Caco-2 (cell line): ENCODE measurements at places on chromosomes 6 and 20.

DNA sequence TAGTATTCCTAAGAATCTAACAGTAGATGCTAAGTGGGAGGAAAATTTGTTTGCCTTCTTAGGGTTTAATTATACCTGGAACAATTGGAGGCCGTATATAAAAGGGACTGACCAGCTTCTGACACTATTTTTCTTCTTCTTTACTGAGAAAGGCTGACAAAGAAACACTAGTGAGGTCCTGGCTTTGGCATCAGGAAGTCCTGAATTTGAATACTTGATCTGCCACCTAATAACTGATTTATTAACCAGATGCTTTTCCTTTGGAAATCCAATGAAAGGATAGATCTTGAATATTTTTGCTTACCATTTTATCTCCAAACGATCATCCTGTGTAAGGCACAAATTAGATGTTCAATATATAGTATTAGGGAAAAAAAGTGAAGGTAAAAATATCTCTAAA is 382.5 kb downstream of the CENPW start:
- DNase-seq, result no peak
- H3K4me1 ChIP-seq, result 0 out of 2 replicates have a peak, but pooled peaks cover 7% of the 10 kb centered on the region
- no peak overlapping the region for H3K27ac ChIP-seq
- no peaks in the 10 kb centered on the region for H3K27me3 ChIP-seq
- H3K36me3 ChIP-seq, result no peaks in the 10 kb centered on the region
- H3K4me3 ChIP-seq, result no peak overlapping the region

- peak; percentile 18 for DNase-seq
- no peak overlapping the region for H3K27ac ChIP-seq
- H3K4me3 ChIP-seq, result no peak overlapping the region
- no peaks in the 10 kb centered on the region for H3K27me3 ChIP-seq
- no peaks in the 10 kb centered on the region for H3K36me3 ChIP-seq
- no peaks in the 10 kb centered on the region for H3K4me1 ChIP-seq
These were observed 38.5 kb upstream of the DEK start for GRCh38 chr6:18302561-18303439.

GRCh38 chr6:112931832-112932231 is 584.7 kb downstream of the RFPL4B start:
- H3K27me3 ChIP-seq, result no peaks in the 10 kb centered on the region
- H3K27ac ChIP-seq, result no peak overlapping the region
- H3K4me3 ChIP-seq, result no peak overlapping the region
- no peaks in the 10 kb centered on the region for H3K36me3 ChIP-seq
- no peaks in the 10 kb centered on the region for H3K4me1 ChIP-seq

GRCh38 chr6:90216072-90216977 is 80.3 kb downstream of the BACH2 start:
- H3K36me3 ChIP-seq, result no peaks in the 10 kb centered on the region
- H3K27ac ChIP-seq, result peak overlapping the region; percentile 34
- no peaks in the 10 kb centered on the region for H3K27me3 ChIP-seq
- no peak overlapping the region for H3K4me3 ChIP-seq
- H3K4me1 ChIP-seq, result peaks cover 33% of the 10 kb centered on the region
- DNase-seq, result no peak

DNA sequence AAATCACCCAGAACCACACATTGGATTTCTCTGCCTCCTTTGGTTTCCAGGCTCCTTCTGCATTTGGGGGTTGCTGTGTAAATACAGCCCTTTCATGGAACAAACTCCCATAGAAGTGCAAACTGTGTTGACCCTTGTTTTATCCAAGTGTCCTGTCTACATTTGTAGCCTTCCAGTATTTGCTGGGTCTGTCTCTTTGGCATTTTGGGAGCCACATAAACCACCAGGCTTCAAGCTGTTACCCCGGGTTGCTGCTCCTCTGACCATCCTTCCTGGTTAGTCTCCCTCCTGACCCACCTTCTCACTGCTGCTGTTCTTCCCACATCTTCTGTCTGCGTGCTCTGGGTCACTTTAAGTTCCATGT is 7.6 kb upstream of the MTHFD1L start:
- H3K27me3 ChIP-seq, result no peaks in the 10 kb centered on the region
- H3K4me3 ChIP-seq, result no peak overlapping the region
- H3K27ac ChIP-seq, result no peak overlapping the region
- no peak for DNase-seq
- no peaks in the 10 kb centered on the region for H3K36me3 ChIP-seq
- H3K4me1 ChIP-seq, result peaks cover 15% of the 10 kb centered on the region

GRCh38 chr6:78487401-78487800 is 379.9 kb upstream of the IRAK1BP1 start:
- no peaks in the 10 kb centered on the region for H3K36me3 ChIP-seq
- H3K4me3 ChIP-seq, result no peak overlapping the region
- no peaks in the 10 kb centered on the region for H3K4me1 ChIP-seq
- H3K27ac ChIP-seq, result no peak overlapping the region
- H3K27me3 ChIP-seq, result no peaks in the 10 kb centered on the region
- no peak for DNase-seq
